Stimulated activated naive CD8-positive, alpha-beta T cell treated with anti-CD3 and anti-CD28 coated beads, Interleukin-15, Interleukin-2, amounts not matched to agents 100 U/mL and 50 U/mL, for 24 hours (primary cell): ENCODE measurements at places on chromosomes 6 and 20.
A peak's percentile ranks its signal among the peaks of the same experiment; 100 is the strongest.

GRCh38 chr6:90611543-90612312 is 24.9 kb upstream of the MAP3K7 start:
- DNase-seq: no peak

GRCh38 chr20:24040896-24041459 is 52.4 kb upstream of the GGTLC1 start:
- DNase-seq: no peak

- no peak for DNase-seq
Measured at GRCh38 chr6:158050955-158051354, 69.3 kb downstream of the SYNJ2 start.

DNA sequence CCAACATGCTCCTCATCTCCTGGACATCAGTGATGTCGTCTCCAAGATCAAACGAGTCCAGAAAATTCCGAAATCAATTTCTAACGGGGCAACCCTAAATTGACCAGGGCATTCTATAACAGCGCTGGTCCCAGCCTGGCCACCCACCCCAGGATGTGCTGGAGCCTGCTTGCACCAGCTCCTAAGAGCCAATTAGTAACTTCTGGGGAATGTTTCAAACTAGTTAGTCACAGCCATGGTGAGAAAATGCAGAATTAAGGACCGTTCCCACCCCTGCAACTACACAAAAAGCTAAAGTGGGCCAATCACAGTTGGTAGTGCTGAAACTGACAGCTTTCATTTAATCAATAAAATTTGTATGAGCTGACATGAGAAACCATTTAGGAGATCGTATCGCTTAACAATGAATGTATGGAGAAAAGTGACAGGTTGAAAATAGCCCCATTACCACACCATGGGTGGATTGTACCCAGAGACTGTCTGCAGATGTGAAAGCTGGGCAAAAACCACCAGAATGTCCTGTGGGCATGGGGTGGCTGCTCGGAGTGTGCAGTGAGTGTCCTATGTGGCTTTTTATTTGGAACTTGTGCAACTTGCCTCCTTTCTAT is 165.7 kb upstream of the AFDN start:
- DNase-seq: no peak

- no peak for DNase-seq
Measured at GRCh38 chr6:169251822-169252504, 1.7 kb downstream of the THBS2 start.

GRCh38 chr20:2900845-2901592 is 27.7 kb downstream of the PTPRA start:
- no peak for DNase-seq

GRCh38 chr20:12252793-12253192 is 335.1 kb downstream of the BTBD3 start:
- DNase-seq: no peak

GRCh38 chr6:40825102-40825501 is 213.9 kb downstream of the UNC5CL start:
- no peak for DNase-seq

DNA sequence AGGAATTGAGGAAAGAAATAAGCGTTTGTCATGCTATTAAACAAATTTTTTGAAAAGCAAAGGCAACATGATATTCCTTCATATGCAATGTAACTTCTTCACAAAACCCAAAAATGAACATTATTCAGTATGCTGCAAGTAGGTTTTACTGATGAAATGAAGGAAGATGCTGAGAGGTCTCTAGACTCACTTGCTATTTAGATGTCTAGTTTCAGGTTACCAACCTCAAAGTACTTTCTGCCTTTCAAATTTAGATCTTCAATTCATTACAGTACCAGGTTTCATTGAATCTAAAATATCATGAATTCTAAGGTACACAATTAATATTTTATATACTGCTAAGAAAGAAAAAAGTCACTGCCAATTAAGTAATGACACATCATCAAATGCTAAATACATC is 39.9 kb downstream of the MYO6 start:
- DNase-seq: no peak

GRCh38 chr6:27451660-27452390 is 21.1 kb downstream of the ZNF184 start:
- no peak for DNase-seq

- no peak for DNase-seq
Measured at GRCh38 chr20:62572980-62573379, 69.3 kb upstream of the SLCO4A1 start.

GRCh38 chr6:121759370-121759769 is 323.9 kb downstream of the GJA1 start:
- no peak for DNase-seq

DNA sequence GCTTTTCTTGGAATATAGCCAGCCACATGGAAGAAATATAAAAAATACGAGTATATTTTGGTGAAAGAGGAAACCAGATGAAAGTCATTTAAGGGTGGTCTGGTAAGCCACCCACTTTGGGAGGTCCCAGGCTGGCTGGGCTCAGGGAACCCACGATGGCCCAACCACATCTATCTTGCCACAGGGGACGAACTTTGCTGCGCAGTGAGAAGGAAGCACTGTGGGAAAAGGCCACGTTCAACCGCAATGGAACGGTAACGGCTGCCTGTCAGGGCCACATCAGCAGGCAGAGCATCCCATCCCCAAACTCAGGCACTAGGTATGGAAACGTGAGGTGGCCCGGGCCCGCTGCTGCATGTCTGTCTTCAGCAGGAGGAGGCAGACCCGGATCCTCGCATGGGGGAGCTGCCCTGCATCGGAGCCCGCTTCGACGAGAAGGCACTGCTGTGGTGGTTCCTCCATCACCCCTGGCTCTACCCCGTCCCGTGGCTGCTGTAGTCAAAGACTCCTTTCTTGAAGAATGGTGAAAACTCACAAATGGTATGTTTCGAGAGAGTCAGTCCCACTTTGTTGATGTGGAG is 300.4 kb downstream of the KIF16B start:
- DNase-seq: no peak

DNA sequence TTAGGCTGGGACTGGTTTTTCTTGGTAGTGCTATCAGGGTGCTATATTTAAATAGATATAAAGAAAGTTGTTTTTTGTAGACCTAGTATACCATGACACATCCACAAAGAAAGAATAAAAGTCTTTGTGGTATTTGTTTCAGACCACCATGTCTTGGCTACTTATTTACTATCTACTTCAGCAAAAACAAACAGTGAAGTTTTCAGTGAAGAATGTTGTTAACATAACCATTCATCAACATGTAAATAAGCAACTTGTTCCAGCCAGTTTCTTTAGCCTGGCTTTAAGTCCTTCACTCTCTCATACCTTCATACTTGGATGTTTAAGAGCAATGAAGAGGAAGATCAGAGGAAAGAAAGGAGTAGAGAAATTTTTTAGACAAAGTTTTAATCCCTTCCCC is 624.1 kb downstream of the CD109 start:
- no peak for DNase-seq

DNA sequence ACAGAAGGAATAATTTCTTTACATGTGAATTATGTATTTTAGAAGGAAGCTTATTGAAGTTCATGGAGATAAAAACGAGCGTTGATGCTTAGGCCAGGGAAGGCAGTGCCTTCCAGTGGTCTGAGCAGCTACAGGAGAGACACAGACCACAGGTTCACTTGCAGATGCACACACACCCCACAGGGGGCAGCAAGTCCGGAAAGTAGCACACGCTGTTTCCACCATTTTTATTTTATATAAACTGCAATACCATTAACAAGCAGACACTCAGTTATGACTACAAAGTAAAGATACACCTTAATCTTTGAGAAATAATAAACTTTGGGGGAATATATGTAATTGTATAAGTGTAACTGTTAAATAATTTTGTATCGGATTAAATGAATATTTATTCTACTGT is 13.5 kb upstream of the DACT2 start:
- no peak for DNase-seq

DNA sequence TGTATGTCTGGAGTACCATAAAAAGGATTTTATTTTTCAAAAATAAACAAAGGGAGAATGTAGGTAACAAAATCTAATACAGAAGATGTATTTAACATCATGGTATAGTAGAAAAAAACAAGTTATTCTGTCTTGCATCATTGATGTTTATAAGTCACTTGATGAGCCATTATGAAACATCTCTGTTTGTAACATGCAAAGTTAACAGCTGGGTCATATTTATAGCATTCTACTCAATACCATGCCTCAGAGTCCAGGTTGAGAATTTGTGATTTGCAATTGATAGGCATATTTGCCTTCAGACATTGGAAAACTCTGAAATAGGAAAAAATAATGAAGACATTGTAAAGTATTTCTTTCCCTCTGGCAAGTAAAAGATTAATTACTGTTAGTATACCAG is 52.3 kb upstream of the IL20RA start:
- DNase-seq: no peak

- no peak for DNase-seq
Measured at GRCh38 chr6:169190970-169191369, 62.7 kb downstream of the THBS2 start.

DNA sequence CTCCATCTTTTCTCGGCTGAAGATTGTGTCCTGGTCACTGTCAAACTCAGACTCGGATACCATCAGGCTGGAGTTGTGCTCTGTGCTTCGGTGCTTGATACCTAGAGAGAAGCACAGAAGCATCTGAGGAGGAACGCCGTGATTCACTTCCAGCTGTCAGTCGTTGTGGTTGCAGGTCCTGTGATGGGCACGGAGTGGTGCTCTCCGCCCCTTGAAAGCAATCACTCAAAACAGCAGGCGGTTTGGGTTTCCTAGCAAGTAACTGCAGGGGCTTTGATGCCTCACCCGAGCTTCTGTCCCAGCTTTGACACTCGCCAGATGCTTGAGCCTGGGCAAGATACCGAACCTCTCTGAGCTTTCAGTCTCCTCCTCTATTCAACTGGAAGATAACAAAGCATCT is 52.5 kb downstream of the ALDH5A1 start:
- peak; percentile 55 for DNase-seq

DNA sequence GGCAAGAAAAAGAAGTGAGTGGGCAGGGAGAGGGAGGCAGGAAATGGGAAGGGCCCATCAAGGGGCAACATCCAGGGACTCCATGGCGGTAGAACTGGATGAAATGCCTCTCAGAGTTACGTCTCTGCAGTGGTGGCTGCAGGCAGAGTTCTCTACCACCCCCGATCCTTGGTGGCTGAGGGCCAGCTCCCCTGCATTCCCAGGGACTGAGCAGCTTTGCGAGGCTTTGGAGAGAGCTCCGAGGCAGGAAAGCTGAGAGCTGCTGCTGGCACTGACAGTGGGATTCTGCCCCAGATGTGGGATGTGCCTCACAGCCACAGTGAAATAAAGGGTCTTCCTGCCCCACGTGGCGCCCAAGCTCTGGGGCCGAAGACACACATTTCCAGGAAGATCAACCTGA is 236.6 kb downstream of the SLC24A3 start:
- DNase-seq: no peak

DNA sequence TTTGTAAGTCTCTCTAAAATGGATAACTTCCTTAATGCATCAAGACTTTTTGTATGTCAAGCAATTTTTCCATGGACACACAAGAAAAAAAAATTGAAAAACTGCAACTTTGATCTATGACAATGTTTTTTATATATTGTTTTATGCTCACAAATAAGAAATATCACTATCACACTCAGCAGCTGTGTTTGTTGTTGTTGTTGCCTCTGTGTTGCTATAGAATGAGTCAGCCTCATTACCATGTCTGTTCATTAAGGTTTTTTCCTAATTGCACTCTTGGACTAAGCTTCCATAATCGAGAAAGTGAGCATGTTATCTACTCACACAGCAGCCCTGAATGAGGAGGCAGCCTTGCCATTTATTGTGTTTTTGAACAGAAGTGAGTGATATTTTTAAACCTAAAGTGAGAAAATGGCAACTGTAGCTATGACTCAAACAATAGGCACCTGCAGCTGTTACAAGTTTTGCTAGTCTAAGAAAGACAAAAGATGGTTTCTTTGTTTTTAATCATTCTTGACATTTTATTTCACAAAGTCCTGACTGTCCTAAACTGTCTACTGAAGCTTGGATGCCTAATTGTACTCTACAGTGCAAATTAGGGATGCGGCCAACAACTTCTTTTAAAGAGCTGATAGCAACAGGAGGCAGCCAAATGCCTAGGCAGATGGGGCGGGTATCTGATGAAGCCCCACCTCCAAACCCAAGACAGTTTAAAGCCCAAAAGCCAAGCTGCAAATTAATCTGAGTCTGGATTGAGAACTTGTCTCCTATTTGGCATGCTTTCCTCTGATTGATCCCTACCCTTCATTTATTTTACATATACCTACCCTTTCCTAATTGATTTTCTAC is 77.9 kb upstream of the DOK5 start:
- no peak for DNase-seq

GRCh38 chr20:64091770-64092169 is 7.6 kb upstream of the LKAAEAR1 start:
- DNase-seq: no peak

GRCh38 chr6:35195120-35195780 is 18.5 kb upstream of the SCUBE3 start:
- DNase-seq: no peak

DNA sequence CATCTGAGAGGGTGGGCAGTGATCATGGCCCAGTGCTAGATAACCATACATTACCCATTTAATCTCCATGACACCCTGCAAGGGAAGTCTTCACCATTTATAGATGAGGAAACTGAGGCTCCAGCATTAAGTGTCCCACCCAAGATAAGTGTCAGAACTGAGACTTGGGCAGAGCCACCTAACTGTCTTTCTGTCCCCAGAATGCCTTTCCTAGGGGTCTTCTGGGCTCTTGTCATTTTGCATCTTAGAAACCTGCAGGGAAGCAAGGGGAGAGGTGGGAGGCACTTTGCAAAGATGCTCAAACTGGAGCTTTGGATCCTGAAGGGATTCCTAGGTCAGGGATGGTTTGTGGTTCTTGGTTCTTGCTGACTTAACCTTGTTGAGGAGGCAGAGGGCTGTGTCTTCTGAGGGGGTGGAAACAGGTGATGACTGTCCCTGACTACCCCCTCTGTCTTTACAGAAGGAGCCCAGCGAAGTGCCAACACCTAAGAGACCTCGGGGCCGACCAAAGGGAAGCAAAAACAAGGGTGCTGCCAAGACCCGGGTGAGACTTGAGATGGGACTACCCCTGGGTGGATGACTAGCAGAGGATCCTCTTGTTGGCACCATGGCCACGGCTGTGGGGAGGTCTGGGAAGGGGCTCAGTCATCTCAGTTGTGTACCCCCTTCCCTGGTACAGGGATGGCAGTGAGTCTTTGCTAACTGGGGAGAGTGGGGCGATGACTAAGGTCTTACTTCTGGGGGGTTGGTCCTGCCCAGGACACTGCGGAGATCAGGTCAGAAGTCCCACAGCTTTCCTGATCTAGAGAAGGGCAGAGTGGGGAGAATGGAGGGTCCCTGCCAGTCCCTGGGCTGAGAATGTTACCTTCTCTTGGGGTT is 5.8 kb downstream of the HMGA1 start:
- no peak for DNase-seq

DNA sequence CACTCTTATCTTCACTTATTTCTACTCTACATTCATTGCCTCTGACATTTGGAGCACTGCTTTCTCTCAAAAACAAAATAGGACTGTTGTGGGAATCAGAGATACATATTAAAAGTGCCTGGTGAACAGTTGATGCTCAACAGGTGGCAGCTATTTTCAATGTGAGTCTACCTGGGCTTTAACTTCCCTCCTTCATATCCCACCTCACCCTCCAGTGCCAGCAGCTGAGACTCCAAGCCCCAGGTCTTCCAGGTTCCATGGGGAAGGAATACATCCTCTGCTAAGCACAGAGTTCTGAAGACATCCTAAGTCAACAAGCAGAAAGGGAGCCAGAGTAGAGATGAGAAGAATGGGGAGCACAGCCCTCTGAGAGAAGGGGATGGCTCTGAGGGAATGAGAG is 7.0 kb upstream of the FOXP4 start:
- DNase-seq: no peak

- DNase-seq: no peak
Measured at GRCh38 chr6:26375270-26375669, 7.6 kb upstream of the BTN2A2 start.
